ENCODE measurements at places on chromosomes 12 and 14. TPM values are rescaled to one million over a fixed set of nuclear protein-coding genes. Genes with fewer than 3 reads are reported as not detected.
A peak's percentile ranks its signal among the peaks of the same experiment; 100 is the strongest.

DNA sequence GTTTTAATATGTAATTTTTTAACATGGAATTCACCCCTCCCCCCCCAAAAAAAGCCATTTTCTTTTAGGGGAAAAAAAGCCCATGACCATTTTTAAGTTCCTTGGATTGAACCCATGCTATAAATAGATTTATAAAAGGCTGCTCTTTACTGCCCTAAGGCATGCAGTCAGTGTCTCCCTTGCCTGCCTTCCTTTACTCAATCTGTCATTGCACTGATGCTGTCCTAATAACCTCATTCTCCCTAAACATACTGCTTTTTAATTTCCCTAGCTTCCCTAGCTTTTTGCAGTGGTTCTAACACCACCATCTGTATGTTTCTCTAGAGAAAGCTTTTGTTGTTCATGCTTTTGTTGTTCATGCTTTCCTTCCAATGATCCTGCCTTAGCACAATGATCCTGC, 83.0 kb downstream of the SLC2A13 start:
- no peak for DNase-seq

DNA sequence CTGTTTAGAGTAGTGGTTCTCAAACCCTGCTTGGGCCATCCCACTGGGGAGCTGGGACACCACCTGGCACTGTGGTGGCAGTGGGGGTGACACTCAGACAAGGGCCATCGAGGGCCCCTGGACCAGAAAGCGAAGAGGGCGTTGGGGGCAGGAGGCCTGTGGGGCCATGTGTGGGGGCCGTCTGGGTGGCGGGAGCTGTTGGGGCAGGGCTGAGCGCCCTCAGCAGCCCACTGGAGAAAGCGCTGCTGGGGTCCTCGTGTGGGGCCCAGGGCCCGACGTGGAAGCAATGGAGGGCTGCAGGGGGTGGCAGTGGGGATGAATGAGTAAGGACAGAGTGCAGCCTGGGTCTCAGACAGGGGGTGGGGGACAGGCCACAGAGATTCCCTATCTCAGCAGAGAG, 5.9 kb upstream of the ADSS1 start:
- no peak for DNase-seq

DNA sequence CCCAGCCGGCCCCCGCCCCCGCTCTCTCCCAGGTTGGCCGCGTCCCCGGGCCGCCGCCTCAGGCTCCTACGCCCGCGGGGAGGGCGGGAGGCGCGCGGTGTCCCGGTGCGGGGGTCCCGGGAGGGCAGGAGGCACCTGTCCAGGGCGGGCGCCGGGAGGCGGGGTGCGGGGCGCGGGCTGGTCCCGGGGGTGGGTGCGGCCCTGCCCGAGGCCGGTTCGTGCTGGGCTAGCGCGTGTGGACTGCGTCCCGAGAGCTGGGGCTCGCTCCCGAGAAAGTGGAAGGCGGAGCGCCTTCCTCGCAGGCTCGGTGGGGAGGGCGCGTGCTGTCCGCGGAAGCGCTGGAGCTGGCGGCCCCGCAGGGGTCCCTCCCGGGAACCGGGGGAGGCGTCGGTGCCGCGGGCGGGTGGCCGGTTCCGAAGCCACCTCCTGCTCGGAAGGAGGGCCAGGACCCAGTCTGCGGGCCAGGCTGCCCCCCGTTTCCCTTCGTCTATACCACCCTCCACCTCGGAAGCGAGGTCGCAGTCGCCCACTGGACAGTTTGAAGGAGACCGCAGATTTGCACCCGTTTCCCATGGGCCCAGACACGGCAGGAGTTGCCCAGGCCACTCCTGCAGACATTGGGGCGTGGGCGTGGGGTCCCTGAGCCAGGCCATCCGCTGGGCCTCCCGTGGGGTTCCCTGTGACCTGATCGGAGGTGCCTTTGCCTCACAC, 636 bp downstream of the ZFYVE21 start:
- DNase-seq, result no peak

Gene LTBP2
- total RNA-seq, result 0.84 TPM

- no peak for DNase-seq
Measured at GRCh38 chr14:103725001-103725682, 9.5 kb downstream of the ZFYVE21 start.

DNA sequence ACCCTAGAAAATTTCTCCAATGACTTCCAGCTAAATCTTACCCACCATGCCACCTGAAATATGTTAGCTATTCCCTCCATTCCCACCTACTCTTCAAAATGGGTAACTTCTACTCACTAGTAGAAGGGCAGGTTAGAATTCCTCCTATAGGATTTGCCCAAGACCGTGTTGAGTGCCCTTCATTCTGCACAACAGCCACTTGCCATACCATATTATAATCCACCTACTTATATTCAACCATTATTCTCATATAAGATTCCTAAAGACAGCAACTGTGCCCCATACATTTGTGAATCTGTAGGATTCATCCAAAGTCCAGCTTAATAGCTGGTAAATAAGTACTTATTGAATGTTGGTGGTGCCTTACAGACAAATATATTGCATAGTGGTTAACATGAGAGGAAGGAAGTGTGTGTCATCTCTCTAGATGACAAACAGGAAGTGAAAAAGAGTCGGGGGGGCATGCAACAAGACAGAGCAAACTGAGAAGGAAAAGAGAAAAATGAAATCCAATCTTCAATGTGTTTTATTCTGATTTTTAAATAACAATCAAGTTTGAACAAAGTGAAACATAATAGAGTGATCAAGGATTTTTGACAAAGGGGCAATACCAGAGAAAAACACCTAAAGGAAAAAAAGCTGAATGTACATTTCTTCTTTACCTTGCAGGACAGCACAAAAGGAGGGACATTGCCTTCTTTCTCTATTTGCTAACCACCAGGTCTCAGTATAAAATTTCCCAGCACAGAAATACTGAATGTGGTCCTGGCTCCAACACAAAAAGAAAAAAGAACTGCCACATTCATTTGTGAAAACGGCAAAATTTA, 389.3 kb upstream of the USP15 start:
- DNase-seq, result no peak

GRCh38 chr12:84924981-84925380, 12.4 kb upstream of the SLC6A15 start:
- DNase-seq, result no peak

DNA sequence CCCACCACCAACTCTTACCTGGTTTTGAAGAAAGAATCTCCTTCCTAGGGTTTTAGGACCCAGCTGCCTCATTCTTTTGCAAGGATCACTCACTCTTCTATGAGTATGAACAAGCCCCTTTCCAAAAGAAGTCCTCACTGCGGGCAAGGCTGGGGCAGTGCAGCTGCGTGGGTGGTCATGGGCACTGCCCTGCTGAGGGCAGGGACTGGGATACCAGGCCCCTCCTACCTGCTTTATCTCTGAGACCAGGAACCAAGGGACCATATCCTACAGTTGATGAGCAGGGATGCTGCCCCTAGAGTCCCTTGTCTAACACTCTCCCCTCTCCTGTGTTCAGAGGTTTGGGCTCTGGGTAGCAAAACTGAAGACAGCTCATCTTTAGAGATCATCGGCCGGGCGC, 20.5 kb downstream of the HPD start:
- no peak for DNase-seq

Gene PLBD2
- 12.0 TPM for total RNA-seq

GRCh38 chr12:124774054-124774461, 89.6 kb downstream of the SCARB1 start:
- DNase-seq, result no peak

DNA sequence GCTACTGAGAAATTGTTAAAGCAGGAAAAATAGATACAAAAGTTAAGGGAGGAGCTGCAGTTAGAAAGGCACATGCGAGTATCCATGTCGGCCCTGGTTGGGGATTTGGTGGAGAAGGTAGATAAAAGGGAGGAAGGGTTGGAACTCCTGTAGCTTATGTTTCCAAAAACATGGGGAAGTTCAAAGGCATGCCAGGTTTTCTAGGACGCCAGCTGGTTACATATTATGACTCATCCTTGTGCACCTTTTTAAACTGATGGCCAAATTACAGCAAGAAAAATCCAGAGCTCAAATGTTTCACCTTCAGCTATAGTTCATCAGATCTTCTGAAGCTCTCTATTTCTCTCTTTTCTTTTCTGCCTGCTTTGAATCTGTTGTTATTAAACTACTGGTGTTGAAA, 13.2 kb upstream of the MAP4K5 start:
- no peak for DNase-seq

DNA sequence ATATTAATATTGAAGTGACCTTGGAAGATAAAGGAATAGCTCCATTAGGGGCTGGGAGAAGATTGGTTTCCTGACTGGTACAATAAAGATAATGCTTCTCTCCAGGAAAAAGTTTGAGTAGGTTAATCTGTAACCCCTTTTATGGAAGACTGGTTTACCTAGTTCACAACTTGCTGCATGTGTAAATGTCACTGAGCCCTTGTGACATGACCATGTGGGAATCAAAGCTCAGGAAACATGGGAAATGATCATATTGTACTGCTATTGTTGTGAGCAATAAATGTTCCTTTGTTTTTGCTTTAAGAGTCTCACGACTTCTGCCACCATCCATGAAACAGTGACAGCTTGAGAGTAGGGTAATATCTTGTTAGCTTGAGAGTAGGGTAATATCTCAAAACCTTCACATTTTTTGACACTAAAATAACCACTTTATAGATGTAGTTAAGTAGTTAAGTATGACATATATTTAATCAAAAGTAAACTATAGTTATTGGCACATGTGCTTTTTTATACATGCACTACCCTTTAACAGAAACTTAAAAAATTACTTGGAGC, 1338.6 kb downstream of the FSCB start:
- no peak for DNase-seq

- DNase-seq, result peak; percentile 18
Measured at GRCh38 chr12:65368055-65368454, 89.6 kb downstream of the MSRB3 start.

Gene PLEKHD1
- total RNA-seq, result not detected

GRCh38 chr12:39835517-39836489, 216.2 kb upstream of the ABCD2 start:
- DNase-seq, result no peak

Gene RITA1
- total RNA-seq, result 22.5 TPM

GRCh38 chr12:64061868-64062375, 160.2 kb downstream of the KICS2 start:
- DNase-seq, result no peak

Gene RAB2B
- 38.5 TPM for total RNA-seq

DNA sequence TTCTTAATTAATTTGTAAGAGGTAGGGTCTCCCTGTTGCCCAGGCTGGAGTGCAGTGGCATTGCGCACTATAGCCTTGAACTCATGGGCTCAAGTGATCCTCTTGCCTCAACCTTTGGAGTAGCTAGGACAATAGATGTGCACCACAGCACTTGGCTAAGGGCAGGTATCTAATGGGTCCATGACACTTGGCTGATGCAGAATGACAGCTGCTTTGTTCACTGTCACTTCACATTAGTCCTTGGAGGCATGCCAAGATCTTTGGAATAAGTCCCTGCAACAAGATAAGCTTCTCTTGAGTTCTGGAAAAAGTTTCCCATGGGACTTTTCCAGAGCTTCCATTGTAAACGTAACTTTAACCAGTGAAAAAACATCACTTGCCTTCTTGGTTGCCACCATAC, 23.4 kb downstream of the COQ6 start:
- DNase-seq, result no peak

Gene IQSEC3
- total RNA-seq, result 1.0 TPM

Gene PLCZ1
- not detected for total RNA-seq

All from neural progenitor cell (in vitro differentiated cells).